Stimulated activated CD8-positive, alpha-beta memory T cell treated with anti-CD3 and anti-CD28 coated beads, Interleukin-4, amount 100 ng/mL, for 1 hour (primary cell): ENCODE measurements at places on chromosomes 4 and X.

DNA sequence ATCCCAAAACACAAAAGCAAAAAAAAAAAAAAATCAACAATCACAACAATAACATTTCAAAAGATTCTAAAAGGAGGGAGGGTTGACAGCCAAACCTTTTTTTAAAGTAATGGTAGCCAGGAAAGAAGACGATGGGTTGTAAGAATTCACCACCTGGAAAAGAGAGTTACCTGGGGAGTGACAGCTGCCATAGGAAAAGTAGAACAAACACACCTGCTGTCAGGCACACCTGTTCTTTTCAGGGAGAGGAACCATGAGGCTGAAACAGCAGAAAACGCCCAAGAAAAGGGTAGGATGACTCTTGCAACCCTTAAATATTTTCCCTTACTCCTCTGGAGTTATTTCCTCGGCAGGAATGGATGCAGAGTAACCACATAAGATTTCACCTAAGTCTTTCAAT, 388.4 kb upstream of the TEX13C start:
- no peak for DNase-seq

DNA sequence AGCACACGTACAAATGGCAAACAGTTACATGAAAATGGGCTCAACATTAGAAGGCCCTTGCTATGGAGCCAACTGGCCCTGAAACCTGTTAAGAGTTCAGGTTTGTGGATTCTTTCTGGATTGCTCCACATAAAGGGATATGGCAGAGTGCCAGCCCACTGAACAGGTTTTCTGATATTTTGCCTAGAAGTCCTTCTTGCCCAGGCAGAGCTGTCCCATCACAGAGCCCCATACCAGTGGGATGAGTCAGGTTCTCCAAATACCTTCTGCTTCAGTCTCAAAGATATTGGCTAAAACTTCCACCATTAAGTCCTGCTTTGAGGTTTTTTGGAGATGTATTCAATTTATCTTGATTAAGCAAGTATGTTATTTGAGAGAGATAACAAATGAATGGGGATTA, 146.8 kb upstream of the IL1RAPL2 start:
- no peak for DNase-seq

- no peak for DNase-seq
Measured at GRCh38 chr4:39521253-39521919, 5.9 kb downstream of the UGDH start.

GRCh38 chr4:87327136-87327535, 4.5 kb upstream of the HSD17B13 start:
- no peak for DNase-seq

- no peak for DNase-seq
Measured at GRCh38 chrX:71366674-71367256, 608 bp downstream of the TAF1 start.

- no peak for DNase-seq
Measured at GRCh38 chr4:17258106-17258505, 253.8 kb downstream of the QDPR start.

- no peak for DNase-seq
Measured at GRCh38 chr4:8649631-8650361, 57.2 kb downstream of the CPZ start.

DNA sequence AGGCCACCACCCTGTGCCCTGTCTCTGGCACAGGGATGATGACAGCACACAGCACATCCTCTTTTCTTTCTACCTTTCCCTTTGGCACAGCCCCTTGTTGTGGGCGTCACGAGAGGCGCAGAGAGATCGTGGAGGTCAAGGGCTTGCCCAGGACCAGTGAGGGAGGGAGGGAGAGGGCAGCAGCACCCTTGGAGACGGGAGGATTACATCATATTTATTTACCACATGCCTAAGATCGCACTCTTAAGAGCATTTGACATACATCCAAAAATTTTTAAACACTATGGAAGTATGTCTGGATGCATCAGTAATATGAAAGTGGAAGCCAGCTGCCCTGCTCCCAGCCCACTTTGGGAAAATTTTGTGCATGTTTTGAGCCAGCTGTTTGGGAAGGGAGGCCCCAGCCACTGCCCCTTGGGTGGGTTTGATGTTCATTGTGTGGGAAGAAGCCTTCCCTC, 12.7 kb downstream of the WFS1 start:
- DNase-seq = no peak
